ENCODE measurements at places on chromosomes 5 and 9. TPM values are rescaled to one million over a fixed set of nuclear protein-coding genes. Genes with fewer than 3 reads are reported as not detected.

DNA sequence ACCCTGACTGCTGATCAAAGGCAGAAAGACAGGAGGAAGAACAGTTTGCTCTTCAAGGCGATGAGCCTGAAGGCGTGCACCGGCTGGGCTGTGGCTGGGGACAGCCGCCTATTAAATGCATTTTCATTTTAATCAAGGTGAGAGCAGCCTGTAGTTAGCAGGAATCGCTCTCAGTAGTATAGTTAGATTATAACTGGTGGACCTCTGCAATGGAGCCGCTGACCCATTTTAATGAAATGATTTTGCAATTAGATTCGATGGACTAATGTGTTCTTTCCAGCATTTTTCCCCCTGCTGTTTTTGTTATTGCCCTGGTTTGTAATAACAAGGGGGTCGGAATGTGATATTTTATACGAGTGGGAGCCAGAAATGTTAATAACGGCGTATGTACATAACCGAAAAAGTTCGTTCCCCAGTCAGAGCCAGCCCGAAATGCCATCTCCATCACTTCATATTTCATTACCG lies 185.9 kb upstream of the PANK3 start:
- no peak for DNase-seq

DNA sequence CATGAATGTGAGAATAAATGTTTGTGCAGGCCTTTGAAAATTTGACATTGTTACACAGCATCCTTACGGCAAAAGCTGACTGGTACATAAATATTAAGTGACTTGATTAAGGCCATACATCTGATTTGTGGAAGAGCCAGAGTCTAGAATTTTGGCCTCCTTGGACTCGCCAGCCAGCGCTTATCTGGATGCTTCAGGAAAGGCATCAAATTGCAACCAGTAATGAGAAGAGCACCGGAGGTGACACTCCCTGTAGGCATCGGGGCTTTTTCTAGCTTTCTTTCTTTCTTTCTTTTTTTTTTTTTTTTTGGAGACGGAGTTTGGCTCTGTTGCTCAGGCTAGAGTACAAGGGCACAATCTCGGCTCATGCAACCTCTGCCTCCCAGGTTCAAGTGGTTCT lies 13.2 kb upstream of the IER5L start:
- DNase-seq = no peak

- DNase-seq = no peak
Measured at GRCh38 chr5:74340476-74340875, 300.1 kb downstream of the ENC1 start.

- DNase-seq = no peak
Measured at GRCh38 chr5:55063220-55063863, 39.1 kb upstream of the GZMA start.

DNA sequence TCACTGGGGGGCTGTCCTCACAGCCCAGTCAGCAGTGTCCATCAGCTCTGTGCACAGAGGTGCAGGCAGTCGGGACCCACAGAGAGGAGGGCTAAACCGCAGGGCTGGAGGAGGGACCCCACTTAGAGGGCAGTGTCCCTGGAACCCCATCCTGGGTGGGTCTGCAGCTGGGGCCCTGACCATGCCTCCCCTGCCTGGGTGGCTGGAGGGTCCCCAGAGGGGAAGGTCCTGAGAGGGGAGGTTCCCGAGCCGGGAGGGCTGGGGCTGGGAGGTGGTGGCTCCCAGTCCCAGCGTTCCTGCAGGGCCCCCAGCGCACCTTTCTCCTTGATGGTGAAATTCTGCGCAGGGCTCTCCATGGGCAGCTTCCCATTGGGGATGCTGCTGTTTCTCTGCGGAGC lies 32.7 kb downstream of the EXOC3 start:
- DNase-seq = no peak

CSF1R gene
- not detected for total RNA-seq

- no peak for DNase-seq
Measured at GRCh38 chr9:35579130-35579529, 25.9 kb upstream of the TESK1 start.

CTNND2 gene
- total RNA-seq = 39.4 TPM

- no peak for DNase-seq
Measured at GRCh38 chr5:169272111-169272510, 28.8 kb downstream of the SLIT3 start.

DNA sequence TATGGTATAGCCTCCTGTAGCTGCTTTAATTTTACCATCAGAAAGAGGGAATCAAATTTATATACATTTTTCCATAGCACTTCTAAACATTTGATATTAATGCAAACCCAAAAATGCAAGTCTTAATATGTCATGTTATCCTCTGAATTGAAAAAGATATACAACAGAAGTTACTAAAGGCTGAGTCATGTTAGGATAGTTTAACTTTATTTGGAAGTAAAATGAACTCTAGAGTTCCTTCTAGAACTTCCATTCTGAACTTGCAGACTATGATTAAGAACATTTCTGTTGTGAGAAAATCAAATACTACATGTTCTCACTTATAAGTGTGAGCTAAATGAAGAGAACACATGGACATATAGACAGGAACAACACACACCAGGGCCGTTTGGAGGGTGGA lies 317.3 kb upstream of the PRR16 start:
- DNase-seq = no peak

MINAR2 gene
- total RNA-seq = 0.09 TPM

- DNase-seq = no peak
Measured at GRCh38 chr5:132381614-132382013, 12.1 kb downstream of the SLC22A5 start.

DNA sequence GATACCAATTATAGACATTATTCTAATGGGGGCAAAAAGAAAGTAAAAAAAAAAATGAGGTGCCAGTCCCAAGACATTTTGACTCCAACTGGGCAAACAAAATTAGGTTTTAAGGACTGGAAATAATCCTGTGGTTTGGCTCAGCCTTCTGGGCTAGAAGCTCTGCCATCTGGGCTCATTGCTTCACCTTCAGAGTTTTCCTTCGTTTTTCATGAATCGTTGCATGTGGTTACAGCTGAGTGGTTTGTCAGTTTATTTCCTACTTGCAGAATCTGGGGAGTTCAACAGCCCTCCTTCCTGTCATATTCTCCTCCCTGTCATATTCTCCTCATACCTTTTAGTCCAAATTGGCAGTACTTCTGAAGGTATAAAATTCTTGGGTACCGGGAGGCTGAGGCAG lies 12.0 kb downstream of the UGT3A2 start:
- DNase-seq = no peak
